ENCODE measurements at places on chromosomes 12 and 14.

- peak; percentile 63 for DNase-seq
Observed at GRCh38 chr12:6953442-6954315, 2.5 kb downstream of the PTPN6 start.

- no peak for DNase-seq
Observed at GRCh38 chr12:67241482-67241881, 27.7 kb upstream of the CAND1 start.

GRCh38 chr12:22350886-22351285 is 16.4 kb upstream of the ST8SIA1 start:
- DNase-seq, result no peak

DNA sequence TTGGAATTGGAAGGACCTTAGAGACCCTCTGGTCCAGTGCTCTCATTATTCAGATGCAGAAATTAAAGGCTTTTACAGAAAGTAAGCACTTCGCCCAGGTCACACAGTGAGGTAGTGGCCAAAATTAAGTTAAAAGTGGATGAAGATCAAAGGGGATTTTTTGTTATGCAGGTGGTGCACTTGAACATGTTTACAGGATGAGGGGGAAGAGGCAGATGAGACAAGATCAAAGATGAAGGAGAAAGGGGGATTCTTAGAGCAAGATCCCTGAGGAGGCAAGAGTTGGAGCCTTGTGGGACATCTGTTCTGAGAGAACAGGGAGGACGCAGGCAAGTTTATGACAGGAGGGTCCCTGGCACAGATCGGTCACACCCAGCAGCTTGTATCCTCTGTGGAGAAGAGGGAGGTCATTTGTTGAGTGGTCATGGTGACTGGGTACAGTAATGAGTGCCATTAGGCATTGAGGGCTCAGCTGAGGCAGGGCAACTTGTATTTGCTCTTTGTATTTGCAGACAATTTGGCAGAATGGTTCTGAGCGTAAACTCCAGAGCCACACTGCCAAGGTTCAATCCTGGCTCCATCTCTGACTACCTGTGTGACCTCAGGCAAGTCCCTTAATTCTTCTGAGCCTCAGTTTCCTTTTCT is 84.0 kb downstream of the BORCS5 start:
- no peak for DNase-seq

GRCh38 chr14:70340002-70340401 is 19.5 kb downstream of the COX16 start:
- no peak for DNase-seq

DNA sequence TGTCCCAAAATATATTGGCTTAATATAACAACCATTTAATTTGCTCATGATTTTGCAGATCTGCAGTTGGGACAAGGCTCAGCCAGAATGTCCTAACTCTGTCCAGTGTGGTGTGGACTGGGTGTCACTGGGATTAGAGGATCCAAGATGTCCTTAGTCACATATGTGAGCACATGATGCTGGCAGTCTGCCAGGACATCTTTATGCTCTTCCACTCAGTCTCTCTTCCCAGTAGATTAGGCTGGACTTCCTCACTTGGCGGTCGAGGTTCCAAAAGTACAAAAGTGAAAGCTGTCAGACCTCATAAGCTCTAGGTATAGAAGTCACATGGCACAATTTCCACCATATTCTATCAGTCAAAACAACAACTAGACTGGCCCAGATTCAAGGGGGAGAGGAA is 167.9 kb upstream of the NTF3 start:
- DNase-seq, result no peak

DNA sequence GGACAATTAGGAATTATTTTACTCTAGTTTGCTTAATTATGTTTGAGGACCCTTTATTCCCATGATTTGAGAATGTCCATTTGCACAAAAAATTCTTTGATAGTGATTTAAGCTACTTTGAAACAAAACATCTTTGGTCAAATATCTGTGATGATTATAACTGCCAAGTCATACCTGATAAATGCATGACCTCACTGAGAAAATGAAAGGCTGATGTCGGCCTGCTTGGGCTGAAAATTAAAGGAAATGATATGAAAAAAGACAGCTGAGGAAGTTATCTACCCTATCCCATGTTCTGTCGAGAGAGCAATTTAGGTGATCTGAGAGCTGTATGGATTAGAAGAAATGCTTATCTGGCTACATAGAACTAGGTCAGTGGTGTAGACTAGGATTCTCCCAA is 43.6 kb downstream of the ATL1 start:
- no peak for DNase-seq

DNA sequence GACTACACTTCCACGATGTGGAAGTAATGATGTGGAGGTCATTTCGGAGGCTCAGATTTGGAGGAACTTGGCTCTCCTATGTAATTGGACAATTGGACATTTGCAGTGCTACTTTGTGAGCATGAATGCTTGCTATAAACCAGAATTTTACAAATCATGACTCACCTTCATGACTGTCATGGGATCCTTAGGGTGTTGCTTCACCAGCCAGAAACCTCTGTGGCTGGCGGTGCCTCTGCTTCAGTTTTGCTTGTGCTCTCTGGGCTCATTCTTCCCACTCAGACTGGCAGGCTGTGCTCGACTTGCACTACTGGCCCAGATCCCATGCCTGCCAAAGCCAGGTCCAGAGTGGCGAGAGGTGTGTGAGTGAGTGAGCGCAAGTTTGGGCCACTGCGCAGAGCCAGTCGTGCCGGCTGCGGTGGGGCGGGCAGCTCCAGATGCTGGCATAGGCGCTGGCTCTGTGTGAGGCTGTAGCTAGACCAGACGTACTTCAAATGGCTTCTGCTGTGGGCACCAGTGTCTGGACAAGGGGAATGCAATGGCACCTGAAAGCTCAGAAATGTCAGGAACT is 387.8 kb downstream of the AEBP2 start:
- DNase-seq, result no peak

- DNase-seq, result no peak
Observed at GRCh38 chr14:34424488-34424887, 37.6 kb downstream of the SPTSSA start.

DNA sequence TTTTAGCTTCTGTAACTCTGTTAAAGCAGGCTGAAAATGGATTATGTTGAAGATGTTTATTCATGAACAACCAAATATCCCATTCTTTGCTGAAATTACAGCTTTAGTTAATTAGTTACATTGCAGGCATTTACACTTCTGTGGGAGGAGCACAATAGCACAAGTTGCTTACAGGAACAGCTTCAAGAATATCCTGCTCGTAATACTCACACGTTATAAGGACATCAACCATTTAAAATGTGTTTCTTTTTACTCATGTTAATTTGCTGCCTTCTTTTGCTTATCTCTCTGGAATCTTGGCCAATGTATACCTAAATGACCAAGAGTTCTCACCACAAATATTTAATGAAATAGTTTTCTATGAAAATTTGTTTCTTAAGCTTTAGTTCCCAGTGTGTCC is 305.2 kb upstream of the SYT1 start:
- DNase-seq, result no peak

GRCh38 chr12:99024870-99025269 is 379.8 kb downstream of the APAF1 start:
- DNase-seq, result no peak

GRCh38 chr12:119666226-119666795 is 1.6 kb upstream of the PRKAB1 start:
- no peak for DNase-seq

DNA sequence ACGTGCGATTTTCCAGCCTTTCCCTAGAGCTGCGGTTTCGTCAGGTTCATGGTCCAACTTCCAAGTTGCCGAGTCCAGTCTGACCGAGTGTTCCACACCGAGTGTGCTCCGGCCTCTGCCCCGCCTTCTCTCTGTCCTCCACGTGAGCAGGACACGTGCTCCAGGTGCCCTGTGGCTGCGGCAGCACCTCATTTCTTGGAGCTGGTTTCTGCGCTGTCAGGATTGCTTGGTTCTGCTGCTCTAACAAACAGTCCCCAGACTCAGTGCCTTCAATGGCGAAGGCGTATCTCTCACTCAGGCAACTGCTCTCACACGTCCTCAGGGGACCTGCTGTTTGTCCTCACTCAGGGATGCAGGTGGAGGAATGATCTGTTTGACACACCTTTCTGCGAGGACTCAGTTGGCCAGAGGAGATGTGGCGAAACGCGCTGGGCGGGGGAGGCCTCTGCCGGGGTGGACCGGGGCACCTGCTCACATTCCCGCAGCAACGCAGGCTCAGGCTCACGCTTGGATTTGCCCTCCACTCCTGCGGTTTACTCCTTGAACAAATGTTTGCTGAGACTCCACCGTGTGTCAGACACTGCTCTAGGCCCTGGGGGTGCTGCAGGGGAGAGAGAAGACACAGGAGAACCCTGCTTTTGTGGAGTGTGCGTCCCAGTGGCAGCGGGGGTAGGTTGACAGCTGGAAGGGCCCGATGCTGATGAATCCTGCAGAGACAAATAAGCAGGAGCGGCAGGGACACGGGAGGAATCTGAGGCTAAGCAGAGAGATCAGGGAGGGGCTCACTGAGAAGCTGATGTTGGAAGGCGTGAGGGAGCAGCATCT is 63.4 kb upstream of the FBRSL1 start:
- no peak for DNase-seq

DNA sequence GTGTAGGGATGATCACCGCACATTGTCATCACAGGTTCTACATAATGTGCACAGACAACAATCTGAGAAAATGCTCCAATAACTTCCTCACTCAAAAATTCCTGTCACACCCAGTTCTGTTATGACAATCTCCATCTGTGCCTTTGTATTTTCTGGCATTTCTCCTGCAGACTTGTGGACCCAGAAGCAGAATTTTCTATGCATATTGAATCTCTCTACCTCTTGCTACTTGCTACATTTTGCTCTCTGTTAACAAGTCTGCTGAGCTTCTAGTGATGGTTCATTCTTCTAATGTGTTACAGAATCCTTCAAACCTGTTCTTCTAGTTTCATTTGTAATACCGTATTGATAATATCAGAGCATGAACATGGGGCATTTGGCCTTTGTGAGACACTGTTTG is 127.8 kb upstream of the PTPRQ start:
- DNase-seq, result no peak

DNA sequence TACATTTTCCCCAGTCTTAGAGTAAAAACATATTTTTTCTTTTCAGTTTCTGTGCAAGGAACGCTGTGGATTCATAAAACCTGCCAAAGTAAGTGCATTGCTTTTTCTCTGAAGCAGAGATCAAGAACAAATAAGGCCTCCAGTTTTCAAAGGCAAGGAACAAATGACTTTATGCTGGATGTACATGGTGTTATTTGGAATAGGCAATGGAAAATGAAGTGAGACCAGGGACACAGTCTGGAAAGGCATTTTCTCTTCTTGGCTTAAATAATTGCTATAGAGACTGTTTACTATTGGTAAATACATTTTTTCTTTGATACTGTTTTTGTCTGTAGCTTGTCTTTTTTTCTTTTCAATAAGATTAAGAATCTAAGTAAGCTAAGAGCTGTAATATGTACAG is 725.9 kb upstream of the MDGA2 start:
- no peak for DNase-seq

DNA sequence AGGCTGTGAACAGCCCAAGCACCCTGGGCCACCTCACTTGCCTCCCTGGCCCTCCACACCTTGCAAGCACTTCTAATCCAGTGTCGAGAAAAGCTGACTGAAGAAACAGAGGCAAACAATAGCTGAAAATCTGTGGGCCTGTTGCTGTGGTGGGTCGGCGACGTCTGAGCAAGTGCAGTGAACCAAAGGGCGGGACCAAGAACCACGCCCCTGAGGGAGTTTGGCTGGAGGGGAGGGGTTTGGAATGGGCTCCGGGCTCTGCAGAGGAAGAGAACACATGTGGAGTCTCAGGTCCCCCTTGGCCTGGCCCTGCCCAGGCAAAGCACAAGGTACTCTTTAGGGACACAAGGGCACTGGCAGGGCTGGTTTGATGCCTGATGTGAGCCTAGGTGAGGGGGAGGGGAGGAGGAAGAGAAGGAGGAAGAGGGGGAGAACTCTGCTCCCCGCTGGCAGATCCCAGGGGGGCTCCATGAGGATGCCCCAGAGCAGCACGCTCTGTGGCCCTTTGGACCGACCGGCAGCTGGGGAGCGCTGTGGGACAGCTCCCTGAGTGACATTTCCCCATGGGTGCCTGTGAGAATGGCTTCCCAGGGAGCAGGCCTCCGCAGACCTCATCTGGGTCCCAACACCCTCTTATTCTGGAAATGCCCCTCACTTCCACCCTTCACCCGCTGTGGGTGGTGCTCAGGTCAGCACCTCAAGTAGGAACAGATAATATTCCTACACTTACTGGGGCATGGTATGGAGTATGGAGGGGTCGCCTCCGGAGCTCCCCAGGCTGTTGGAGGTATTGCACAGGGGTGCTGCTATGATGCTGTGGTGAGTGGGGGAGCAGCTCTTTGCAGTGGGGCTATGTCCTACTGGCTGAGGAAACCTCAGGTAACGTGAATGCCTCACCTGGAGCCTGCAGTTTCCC is 85.5 kb downstream of the CPSF2 start:
- DNase-seq, result no peak

- no peak for DNase-seq
Observed at GRCh38 chr12:62278022-62278421, 17.8 kb downstream of the USP15 start.

DNA sequence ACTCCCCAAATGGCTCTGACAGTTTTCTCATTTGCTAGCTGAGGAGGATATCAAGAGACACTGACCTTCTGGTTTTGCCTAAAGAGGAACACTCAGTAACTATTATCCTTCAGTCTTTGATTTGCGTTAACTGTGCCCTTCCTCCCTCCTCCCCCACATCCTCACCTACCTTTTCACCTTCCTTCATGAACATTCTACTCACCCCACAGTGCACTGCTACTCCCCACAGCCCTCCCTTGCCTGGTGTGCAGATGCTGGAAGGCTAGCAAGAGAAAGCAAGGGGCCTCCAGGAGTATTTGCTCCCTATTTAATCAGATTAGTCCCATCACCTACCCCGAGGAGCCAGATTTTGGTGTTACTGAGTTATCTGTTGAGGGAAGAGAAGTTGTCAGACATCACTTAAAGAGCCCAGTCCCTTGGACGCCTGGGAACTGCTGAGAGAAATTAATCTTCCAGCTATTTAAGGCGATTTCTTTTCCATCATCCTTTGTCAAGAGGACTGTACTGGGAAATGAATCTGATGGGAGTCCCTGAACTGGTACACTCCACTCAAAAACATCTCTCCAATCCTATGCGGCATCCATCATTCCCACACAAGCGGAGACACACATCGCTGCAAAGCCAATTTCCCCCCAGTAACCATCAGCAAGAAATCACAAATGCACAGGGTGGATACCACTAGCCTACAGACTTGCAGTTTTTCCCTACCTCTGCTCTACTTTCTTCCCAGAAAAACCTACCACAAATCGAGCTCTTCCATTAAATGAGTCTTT is 11.5 kb downstream of the PSMB5 start:
- no peak for DNase-seq

All from activated naive CD8-positive, alpha-beta T cell treated with anti-CD3 and anti-CD28 coated beads, Interleukin-2, amount 50 U/mL, for 16 hours (primary cell).